ENCODE measurements at places on chromosomes 7 and 10. TPM values are rescaled to one million over a fixed set of nuclear protein-coding genes. Genes with fewer than 3 reads are reported as not detected.
A peak's percentile ranks its signal among the peaks of the same experiment; 100 is the strongest.

DNA sequence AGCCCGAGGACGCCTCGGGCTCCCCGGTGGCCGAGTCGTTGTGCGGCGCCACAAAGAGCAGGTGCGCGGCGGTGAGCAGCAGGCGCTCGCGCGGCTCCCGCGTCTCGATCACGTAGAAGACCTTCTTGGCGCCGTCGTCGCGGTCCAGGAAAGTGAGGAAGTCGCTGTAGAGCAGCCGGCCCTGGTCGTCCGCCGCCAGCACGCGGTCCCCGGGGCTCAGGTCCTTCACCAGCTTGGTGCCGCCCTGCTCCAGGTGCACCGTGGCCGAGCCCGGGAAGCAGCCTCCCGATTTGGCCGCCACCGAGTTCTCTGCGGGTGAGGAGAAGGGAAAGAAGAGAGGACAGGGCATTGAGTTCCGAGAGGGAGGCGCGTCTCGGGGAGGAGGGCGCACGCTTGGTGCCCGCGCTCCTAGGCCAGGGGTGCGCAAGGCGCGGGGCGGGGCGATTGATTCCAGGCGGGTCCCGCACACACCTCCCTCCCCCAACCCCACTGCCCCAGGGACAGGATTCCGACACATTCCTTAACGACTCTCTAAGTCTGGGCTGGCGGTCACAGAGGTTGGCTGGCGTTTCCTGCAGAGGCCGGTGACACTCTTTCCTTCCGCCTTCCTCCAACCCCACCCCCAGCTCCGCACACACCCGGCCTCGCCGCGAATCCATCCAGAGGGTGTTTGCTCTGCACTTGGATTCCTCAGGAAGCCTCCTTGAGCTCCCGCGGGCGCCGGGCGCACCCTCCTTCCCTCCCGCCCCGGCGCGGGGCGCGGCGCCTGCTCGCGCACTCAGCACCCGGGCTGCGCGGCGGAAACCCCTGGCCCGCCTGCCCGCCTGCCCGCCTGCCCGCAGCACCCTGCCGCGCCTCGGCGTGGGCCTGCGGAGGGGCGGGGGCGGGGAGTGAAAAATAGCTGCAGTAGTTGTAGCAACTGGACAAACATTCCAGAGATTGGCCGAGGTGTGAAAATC, 8.6 kb downstream of the SHH start:
- DNase-seq: no peak

DNA sequence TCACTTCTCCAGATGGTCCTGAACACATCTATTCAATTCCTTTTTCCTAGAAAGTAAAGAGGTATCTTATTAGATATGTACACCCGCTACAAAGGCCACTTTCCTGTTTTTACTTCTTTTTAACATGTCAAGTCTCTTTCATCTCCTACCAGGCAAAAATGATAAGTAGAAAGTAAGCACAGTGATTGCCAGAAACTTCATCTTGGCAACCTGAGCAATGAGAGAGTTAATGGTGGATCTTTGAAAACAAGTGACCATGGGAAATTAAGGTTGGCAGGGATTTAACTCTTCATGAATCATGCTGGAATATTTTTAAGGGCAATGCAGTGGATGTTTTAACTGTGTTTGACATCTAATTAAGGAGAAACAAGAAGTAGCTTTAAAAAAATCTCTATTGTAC, 2.7 kb downstream of the SEMA3A start:
- DNase-seq: no peak

The TMEM176A gene
- 87.4 TPM for polyA plus RNA-seq

The DAGLB gene
- 20.5 TPM for polyA plus RNA-seq

The HECTD2 gene
- 27.5 TPM for polyA plus RNA-seq

GRCh38 chr7:28615091-28615490, 202.8 kb downstream of the CREB5 start:
- DNase-seq: no peak

DNA sequence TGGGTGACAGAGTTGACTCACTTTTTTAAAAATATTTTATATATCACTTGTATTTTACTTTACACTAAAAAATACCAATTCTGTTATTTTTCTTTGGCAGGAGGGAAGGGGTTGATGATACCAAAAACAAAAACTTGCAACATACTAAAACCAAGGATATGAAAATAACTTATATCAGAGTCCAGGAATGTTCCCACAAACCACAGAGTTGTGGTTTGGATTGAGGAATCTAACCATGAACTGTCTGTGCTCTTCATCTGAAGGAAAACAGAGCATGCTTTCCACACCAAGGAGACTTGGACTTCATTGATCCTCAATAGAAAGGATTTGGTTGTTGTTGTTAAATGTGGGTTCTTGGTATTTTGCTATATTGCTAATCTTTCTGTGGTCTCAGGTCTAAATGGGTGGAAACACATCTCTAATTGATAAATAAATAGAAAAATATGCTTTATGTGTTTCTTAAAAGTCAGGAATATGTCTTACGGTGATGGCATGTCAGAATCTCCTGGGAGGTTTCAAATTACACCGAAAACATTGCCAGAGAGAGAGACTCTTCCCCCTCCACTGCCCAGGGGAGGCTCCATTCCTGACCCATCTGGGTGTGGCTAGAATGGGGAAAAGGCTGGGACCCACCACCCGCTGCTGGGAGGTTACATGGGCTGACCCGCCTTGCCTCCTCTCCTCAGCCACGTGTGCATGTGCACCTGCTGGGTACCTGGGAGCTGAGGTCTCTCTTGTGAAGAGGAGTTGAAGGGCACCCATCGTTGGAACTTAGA, 46.9 kb upstream of the STK17A start:
- no peak for DNase-seq

The CYP26C1 gene
- polyA plus RNA-seq: 0.14 TPM

GRCh38 chr10:117892681-117893220, 154.0 kb downstream of the RAB11FIP2 start:
- DNase-seq: no peak

DNA sequence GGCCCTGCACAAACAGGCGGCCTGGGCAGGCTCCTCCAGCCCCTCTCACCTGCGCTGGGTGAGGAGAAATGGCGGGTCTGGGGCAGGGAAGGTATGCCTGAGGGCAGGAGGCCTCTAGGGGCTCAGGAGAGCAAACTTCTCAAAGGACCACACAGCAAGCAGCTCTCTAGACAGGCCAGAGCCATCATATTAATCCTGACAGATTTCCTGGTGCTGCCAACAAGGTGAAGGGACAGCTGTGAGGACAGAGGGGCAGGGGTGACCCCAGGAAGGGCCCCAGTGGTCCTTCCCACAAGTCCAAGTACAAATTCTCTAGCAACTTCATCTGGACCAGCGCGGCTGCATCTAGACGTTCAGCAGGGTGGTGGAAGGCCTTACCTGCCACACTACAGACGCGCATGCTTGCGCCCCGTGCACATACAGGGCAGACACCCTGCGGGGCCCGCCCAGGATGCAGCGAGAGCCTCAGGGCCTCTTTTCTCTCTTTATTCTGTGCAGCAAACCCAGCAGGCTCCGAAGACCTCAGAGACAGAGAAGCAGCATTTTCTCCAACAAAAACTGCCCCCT, 62.1 kb downstream of the ZRANB1 start:
- DNase-seq: no peak

GRCh38 chr7:2275101-2275500, 33.1 kb downstream of the NUDT1 start:
- DNase-seq: no peak

The MPP7 gene
- 7.6 TPM for polyA plus RNA-seq

The RNF32 gene
- polyA plus RNA-seq: 3.5 TPM

The FBXL13 gene
- polyA plus RNA-seq: 4.1 TPM

The DDX21 gene
- 56.6 TPM for polyA plus RNA-seq

The CALML5 gene
- polyA plus RNA-seq: not detected

DNA sequence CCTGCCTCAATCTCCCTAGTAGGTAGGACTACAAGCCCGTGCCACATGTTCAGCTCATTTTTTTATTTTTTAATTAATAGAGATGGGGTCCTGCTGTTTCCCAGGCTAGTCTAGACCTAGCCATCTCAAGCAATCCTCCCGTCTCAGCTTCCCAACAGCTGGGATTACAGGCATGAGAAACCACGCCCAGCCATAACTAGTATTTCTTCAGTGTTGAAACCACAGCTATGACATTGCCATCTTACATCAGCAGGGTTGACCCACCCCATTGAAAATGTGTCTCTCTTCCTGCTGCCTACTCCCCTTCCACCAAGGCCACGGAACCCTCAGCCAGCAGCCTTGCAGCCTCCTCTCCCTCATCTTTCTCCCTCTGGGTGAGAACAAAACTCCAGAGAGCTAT, 62.1 kb upstream of the ZNF746 start:
- DNase-seq: no peak

DNA sequence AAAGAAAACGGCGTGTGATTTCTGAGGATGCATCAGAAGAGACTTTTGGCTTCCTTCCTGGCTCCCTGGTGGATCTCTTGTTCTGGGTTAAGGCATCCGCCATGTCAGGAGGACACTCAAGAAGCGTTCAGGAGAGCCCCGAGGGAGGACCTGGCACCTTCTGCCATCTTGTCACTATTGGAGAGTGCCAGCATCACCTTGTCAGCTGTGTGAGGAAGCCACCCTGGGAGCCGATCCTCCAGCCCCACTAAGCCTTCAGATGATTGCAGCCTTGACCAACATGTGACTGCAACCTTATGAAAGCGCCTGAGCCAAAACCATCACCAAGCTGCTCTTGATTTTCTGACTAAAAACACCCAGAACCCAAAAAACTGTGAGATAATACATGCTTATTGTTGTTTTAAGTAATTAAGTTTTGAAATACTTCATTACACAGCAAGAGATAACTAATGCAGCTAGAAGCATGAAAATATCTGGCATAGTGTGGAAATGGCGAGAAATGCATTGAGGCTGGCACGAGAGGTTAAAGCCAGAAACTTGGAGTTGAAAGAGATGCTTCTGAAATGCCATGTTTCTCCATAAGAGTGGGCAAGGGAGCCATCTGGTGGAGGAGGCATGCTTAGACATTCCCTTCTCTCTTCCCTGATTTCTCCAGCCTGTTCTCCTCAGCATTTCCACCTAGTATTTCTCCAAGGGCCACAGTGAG, 5.4 kb upstream of the ZFYVE27 start:
- peak; percentile 79 for DNase-seq

DNA sequence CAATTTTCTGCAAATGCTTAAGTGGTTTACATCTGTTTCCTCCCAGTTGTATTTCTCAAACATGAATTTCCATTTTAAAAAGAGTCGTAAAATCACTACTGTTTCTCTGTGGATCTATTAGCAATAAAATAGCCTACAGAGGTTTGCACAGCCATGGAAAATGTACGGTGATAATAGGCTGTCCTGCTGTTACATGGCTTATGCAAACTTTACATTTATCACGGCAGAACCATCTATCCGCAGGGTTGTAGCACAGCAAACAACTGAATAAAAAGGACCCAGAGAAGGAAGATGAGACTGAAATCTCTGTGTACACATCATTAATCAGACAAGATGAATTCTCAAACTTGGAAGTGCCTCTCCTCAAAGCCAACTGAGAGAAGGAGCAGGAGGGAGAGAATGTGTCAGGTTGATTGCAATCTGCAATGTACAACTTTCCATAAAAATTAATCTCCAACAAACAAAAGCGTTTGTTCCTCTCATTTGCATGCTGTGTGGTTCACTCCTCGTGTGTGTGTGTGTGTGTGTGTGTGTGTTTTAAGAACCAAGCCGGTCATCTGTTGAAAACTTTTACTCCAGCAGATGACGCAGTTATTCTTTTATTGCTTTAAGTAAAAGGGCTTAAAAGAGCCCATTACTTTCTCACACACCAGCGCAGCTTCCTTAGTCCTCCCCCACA, 279.3 kb downstream of the SKAP2 start:
- peak; percentile 47 for DNase-seq

The AMPH gene
- 17.1 TPM for polyA plus RNA-seq

DNA sequence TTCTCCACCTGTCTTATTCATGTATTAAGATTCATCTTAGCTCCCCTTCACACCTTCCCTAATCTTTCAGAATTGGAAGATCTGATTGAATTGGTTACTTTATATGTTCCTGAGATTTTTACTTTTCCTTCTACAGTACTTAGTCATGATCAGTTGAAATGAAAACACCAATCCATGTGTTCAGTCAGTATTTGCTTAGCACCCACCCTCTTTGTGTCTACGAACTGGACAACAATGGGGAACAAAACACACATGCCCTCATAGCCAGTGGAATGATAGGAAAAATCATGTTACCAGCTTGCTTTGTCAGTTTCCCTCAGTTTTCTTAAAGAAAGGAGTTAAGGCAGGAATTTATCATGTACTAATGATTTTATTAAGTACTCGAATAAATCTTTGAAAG, 2.0 kb downstream of the MASTL start:
- DNase-seq: no peak

DNA sequence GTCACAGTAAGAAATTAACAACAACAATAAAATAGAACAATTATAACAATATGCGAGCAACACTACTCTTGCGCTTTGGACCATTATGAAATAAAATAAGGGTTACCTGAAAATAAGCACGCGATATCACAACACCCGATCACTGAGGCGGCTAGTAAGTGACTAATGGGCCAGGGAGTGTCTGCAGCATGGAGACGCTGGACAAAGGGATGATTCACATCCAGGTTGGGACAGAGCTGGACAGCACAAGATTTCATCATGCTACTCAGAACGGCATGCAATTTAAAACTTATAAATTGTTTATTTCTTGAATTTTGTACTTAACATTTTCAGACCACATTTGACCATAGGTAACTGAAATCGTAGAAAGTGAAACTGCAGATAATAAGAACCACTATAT, 15.6 kb downstream of the HIBADH start:
- DNase-seq: no peak

GRCh38 chr10:117537436-117537903, 5.1 kb upstream of the EMX2 start:
- no peak for DNase-seq

- DNase-seq: no peak
Measured at GRCh38 chr10:132434405-132435005, 37.5 kb downstream of the PWWP2B start.

DNA sequence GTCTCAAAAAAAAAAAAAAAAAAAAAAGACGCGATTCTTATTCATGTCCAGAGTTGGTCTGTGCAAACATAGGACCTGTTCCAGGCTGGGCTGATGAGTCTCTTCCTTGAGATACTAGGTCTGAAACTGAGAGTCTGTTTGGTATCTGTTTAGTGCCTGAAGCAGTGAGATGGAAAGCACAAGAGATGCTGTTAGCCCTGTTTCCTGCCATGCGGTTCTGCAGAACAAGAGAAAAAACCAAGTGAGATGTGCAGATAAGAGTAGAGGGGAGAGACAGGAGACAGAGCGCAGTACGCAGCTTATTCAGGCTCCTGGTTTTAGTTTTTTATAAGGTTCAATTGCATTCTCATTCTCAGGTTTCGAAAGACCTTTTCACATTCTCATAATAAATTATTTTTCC, 85.8 kb upstream of the PRKCQ start:
- no peak for DNase-seq

The YWHAG gene
- polyA plus RNA-seq: 125 TPM

DNA sequence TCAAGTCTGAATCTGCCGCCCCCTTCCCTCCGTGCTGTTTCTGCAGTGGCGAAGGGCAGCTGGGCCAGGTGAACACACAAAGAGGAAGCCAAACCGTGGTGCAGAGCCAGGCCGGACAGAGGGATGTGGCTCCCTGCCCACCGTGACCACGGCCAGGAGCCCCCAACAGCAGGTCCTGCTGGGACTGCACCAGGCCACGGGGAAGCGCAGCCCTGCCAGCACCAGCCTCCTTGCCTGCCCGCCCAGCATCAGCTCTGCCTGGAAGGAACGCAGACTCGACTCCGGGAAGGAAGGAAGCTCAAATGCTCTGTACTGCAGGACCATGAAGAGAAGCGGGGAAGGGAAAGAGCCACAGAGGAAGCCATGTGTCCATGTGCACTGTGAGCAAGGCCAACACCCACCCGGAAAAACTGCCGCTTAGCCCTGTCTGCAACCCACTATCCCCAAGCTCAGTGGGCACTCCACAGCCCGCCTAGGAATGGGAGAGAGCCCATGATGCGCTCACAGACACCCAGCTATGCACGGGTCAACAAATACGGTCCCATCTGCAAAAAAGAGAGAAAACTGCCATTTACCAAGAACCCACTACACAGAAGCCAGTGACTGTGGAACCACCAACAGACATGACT, 19.0 kb downstream of the GPER1 start:
- no peak for DNase-seq

The SLC18A3 gene
- not detected for polyA plus RNA-seq

All from renal pelvis (tissue), 12 donors.